Colonic mucosa (tissue), 4 donors: ENCODE measurements at places on chromosomes 6 and 20. TPM values are rescaled to one million over a fixed set of nuclear protein-coding genes. Genes with fewer than 3 reads are reported as not detected.

ZBP1 gene
- 2.7 TPM for total RNA-seq

GRCh38 chr6:118103381-118104146 lies 196.5 kb downstream of the SLC35F1 start:
- no peaks in the 10 kb centered on the region for H3K36me3 ChIP-seq
- H3K4me3 ChIP-seq: no peak overlapping the region
- H3K27ac ChIP-seq: no peak overlapping the region
- DNase-seq: no peak
- no peaks in the 10 kb centered on the region for H3K4me1 ChIP-seq

- H3K4me1 ChIP-seq: no peaks in the 10 kb centered on the region
- H3K4me3 ChIP-seq: no peak overlapping the region
- DNase-seq: no peak
- H3K27ac ChIP-seq: no peak overlapping the region
Observed at GRCh38 chr6:111925296-111925695, 52.0 kb upstream of the FYN start.

DNA sequence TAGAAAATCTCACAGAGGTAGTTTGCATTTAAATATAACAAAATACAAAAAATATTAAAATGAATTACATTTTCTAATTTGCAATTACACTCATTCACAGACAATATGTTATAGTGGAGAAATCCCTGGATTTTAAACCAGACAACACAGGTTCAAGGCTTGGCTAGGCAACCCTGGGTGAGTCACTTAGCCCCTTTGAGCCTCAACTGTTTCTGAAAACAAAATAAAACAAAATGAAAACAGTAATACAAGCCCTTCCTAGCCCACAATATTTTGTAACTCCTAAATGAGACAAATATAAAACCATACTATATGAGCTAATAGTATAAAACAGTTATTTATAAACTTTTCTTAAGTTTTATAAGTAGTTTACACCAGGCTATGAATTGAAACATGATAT lies 41.0 kb downstream of the UQCC1 start:
- no peaks in the 10 kb centered on the region for H3K4me1 ChIP-seq
- no peak overlapping the region for H3K4me3 ChIP-seq
- no peak overlapping the region for H3K27ac ChIP-seq

GRCh38 chr6:110826236-110827129 lies 11.2 kb upstream of the CDK19 start:
- H3K4me3 ChIP-seq: no peak overlapping the region
- no peak overlapping the region for H3K27ac ChIP-seq
- H3K4me1 ChIP-seq: no peaks in the 10 kb centered on the region
- DNase-seq: no peak
- H3K27me3 ChIP-seq: no peaks in the 10 kb centered on the region

GRCh38 chr6:4902363-4902762 lies 101.5 kb downstream of the RPP40 start:
- H3K36me3 ChIP-seq: peaks cover 3% of the 10 kb centered on the region
- no peak overlapping the region for H3K4me3 ChIP-seq
- no peak for DNase-seq
- H3K27me3 ChIP-seq: no peaks in the 10 kb centered on the region
- H3K4me1 ChIP-seq: peaks cover 5% of the 10 kb centered on the region

- peak overlapping the region; percentile 7 for H3K27ac ChIP-seq
- no peak overlapping the region for H3K4me3 ChIP-seq
Observed at GRCh38 chr6:3088968-3089367, 20.7 kb downstream of the RIPK1 start.

- no peak for DNase-seq
- no peak overlapping the region for H3K27ac ChIP-seq
- no peak overlapping the region for H3K4me3 ChIP-seq
Observed at GRCh38 chr6:136579800-136580199, 29.6 kb upstream of the MAP7 start.

MEI4 gene
- total RNA-seq: not detected

DNA sequence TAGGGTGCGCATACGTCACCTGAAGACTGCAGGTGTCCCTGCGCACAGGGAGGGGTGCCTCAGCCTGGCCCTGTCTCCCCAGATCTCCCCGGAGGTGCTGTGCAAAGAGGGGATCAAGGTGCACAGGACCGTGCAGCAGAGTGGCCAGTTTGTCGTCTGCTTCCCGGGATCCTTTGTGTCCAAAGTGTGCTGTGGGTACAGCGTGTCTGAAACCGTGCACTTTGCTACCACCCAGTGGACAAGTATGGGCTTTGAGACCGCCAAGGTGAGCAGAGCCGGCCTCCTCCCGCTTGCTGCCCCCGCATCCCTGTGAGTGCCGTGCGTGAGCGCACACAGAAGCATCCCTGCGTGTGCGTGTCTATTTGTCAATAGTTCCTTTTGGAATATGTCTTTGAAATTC lies 150.7 kb downstream of the DTNBP1 start:
- H3K27me3 ChIP-seq: no peaks in the 10 kb centered on the region
- H3K4me1 ChIP-seq: no peaks in the 10 kb centered on the region
- H3K4me3 ChIP-seq: no peak overlapping the region
- DNase-seq: no peak
- H3K27ac ChIP-seq: no peak overlapping the region

GRCh38 chr6:141946502-141946901 lies 186.2 kb upstream of the GJE1 start:
- no peaks in the 10 kb centered on the region for H3K36me3 ChIP-seq
- H3K4me1 ChIP-seq: no peaks in the 10 kb centered on the region
- no peak overlapping the region for H3K27ac ChIP-seq
- DNase-seq: no peak
- H3K27me3 ChIP-seq: no peaks in the 10 kb centered on the region

DNA sequence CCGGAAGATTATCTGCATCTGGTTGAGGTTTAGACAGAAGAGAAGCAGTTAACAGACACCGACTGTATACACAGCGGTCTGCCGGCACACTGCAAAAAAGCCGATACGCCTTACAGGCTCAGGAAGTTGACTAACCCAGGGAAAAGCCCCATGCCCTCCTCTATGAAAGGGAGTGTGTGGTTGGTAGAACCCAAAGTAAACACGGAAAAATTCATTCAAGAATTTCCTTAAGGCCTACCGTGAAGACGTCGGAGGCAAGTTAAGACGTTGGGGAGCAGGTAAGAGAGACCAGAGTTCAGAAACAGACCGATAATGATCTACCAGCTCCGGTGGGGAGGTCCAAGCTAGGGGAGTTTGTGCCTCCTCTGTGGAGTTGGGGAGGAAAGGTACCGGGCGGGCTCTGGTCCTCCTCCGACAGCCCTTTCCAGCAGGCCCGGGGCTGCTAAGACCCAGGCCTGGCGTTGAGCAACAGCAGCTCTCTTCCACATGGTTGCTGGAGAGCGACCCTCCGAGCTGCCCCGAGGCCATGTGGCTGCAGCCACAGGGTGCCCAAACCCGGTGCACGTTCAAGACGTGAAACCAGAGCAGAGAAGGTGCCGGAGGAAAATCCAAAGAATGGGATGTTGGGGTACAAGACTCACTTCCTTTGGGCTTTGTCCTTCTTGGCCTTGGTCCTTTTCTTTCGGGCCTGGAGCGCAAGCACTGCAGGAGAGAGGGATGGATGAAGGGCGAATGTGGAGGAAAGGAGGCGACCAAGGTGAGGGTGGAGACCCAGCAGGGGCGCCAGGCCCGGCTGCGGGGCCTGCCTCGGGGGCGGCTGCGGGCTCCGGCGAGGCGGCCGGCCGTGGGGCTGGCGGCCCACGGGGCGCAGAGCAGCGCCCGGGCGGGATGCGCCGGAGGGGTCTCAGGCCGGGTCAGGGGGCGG lies 809 bp downstream of the SRPK1 start:
- H3K27ac ChIP-seq: peak overlapping the region; percentile 81
- no peaks in the 10 kb centered on the region for H3K27me3 ChIP-seq
- peak overlapping the region; percentile 81 for H3K4me3 ChIP-seq
- H3K36me3 ChIP-seq: no peaks in the 10 kb centered on the region
- H3K4me1 ChIP-seq: no peaks in the 10 kb centered on the region

DNA sequence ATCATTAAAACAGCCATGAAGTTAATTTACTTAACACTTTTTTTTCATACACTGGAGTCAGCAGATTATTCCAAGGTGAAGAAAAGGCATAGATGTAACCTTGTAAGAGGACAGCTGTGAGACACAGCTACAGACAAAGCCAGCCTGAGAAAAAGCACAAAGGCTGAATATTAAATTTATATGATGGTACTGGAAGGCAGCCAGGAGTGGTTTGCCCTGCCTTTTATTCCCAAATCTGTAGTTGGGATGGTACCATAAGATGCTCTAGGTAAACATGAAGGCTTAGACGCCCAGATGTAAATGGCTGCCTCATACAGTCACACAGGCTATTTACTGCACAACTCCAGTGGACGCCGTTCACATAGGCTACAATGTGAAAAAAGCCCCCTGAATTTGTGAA lies 42.1 kb upstream of the LOC128125822 start:
- H3K27ac ChIP-seq: no peak overlapping the region
- H3K27me3 ChIP-seq: no peaks in the 10 kb centered on the region
- H3K4me3 ChIP-seq: no peak overlapping the region
- no peaks in the 10 kb centered on the region for H3K36me3 ChIP-seq

DNA sequence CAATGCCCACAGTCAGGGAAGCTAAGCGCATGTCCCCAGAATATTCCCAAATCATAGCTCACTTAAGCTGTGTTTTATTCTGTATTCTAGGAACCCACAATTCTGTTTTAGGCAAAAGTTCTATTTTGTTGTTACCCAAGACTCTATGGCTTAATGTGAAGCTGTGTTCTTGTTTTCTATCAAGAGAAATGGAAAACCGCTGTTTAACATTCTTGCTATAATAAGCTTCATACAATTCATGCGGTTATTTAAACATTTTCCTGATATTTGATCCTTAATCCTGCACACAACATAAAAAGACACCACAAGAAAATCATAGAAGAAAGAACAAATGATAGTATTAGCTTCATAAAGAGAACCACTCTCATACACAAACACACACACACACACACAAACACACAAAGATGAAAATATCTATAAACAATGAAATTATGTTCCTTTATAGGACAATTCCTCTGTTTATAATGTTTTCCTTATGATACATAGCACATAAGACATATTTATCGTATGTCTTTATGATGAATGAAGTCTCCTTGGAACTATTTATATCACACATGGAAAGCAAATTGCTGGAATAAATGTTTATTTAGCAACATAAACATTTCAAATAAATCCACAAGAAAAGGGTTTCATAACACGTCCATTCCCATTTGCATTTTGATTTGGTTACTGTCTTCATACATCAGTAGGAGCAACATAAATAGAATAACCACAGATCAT lies 16.4 kb upstream of the COL21A1 start:
- DNase-seq: no peak
- no peak overlapping the region for H3K4me3 ChIP-seq
- H3K27me3 ChIP-seq: no peaks in the 10 kb centered on the region
- H3K27ac ChIP-seq: no peak overlapping the region

SLC13A3 gene
- 0.08 TPM for total RNA-seq

SLC22A16 gene
- not detected for total RNA-seq

DNA sequence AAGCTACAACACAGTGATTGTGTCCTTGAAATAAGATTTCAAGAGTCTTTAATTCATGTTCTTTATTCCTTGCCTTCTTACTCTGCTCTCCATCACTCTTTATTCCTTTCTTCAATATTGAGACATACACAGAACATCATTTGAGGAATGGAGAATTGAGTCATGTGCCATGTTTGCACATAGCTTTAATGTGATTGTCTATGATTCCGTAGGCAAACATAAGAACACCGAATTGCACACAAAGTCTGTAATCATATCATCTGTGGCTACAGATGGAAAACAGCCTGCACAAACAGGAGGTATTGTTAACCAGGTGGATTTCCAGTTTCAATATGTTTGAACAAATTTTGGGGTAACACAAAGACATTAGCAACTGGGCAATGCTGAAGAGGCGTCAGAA lies 571.6 kb upstream of the GJE1 start:
- no peaks in the 10 kb centered on the region for H3K27me3 ChIP-seq
- H3K4me1 ChIP-seq: no peaks in the 10 kb centered on the region
- H3K4me3 ChIP-seq: no peak overlapping the region
- H3K27ac ChIP-seq: no peak overlapping the region

- no peak overlapping the region for H3K4me3 ChIP-seq
- H3K27ac ChIP-seq: no peak overlapping the region
- H3K27me3 ChIP-seq: no peaks in the 10 kb centered on the region
- DNase-seq: no peak
- no peaks in the 10 kb centered on the region for H3K36me3 ChIP-seq
Observed at GRCh38 chr6:75233092-75233615, 10.4 kb downstream of the COX7A2 start.
